ENCODE measurements at places on chromosomes 7 and 10. TPM values are rescaled to one million over a fixed set of nuclear protein-coding genes. Genes with fewer than 3 reads are reported as not detected.

Gene AKR1C2
- 9.2 TPM for polyA plus RNA-seq

Gene TMEM72
- polyA plus RNA-seq: 87.9 TPM

Gene PSD
- 12.2 TPM for polyA plus RNA-seq

DNA sequence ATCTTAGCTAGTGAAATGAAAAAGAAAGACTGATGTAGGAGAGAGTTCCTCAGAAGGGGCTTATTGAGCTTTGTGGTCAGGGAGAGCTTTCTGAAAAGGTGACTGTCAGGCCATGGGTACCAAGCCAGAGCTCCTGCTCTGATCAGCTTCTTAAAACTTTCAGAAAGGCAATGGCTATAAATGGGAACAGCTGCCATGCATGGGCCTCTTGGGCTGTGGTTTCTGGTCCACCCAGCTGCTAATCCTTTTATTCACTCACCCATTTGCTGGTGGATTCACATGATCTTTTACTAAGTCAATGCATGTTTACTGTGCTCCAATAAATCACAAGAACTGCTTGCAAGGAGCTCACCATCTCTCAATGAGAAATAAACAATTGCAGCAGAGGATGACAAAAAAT is 60.1 kb upstream of the ZPBP start:
- no peak for DNase-seq

All from renal pelvis (tissue), 12 donors.